ENCODE measurements at places on chromosomes 6 and 20.

DNA sequence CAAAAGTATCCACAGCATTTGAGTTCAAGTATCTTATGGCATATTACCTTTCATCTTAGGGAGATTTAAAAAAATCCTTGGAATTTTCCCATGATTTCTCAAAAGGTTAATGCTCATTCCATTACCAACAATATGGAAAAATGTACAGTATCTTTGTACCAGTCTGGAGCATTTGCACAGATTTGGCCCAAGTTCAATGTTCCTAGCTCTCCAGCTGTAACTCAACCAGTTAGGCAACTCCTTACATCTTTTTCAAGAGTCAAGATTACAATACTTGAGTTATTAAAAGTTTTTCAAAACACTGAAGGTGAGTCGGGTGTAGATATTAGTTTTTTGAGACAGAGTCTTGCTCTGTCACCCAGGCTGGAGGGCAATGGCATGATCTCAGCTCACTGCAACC is 1.0 kb downstream of the OR2J2 start:
- DNase-seq, result no peak

DNA sequence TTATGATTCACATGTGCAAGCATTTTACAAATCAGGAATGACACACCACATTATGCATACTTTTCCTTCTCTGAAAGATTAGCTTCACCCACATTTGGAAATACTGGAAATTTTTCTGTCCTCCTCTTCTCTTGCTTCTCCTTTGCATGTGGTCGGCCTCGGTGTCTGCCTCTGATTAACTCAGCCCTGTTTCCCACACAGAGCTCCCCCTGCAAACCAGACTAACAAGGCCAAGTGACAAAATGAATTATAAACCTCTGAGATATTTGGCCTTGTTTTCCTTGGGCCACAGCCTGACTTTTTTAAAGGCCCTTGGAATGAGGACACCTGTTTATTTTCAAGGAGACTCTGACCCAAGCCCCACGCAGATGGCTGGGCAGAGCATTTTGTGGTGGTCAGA is 9.0 kb upstream of the CCN6 start:
- DNase-seq, result peak; percentile 93

GRCh38 chr6:139944131-139944530 is 569.7 kb upstream of the CITED2 start:
- no peak for DNase-seq

- DNase-seq, result no peak
Observed at GRCh38 chr6:77446249-77446648, 17.0 kb downstream of the HTR1B start.

GRCh38 chr6:19524366-19525186 is 312.6 kb upstream of the ID4 start:
- DNase-seq, result no peak

DNA sequence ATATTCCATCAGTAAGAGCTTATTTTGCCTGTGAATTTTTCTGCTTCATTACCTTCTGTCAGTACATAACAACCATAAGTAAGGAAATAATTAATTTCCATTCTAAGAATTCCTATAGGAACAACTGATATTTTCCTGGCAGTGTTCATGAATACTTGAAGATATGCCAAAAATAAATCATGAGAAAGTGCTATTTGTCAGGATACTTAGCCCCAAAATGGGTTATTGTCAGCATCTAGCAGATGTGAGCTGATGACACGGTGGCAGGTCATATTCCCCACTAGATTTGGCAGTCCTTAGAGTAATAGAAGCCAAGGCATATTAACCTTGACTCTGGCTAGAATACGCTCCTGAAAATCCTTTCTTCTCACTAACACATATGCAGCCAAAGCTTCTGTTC is 43.2 kb upstream of the CRISP1 start:
- no peak for DNase-seq

DNA sequence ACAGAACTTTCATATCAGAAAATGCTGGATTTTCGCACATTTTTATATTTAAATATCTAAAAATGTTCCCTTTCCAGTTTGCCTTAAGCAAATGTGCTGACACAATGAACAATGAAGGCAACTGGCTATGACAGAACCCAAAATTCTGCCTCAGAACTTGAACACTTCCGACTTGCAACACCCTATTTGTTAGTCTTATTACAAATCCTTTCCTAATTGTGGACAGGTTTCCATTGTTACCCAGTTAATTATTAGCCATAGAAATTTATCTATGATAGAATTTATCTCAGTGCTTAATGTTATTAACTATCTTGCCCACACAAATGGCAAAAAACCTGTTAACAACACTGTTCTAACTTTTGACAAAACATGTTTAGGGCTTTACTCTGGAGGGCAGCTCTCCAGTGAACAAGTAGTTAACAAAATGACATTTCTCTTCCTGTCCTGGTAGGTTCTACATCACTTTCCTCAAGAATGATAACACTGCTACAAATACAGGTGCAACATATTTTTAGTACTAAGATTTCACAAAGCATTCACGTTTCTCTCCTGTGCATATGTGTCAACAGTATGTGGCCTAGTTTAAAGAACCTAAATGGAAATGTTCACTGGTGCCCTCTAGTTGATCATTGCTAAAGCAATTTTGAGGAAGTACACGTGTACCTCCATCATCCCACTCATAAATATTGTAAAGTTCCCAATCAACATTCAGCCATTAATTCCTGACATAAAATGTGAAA is 58.4 kb downstream of the HIVEP2 start:
- no peak for DNase-seq

- DNase-seq, result no peak
Observed at GRCh38 chr6:136956590-136957544, 34.8 kb downstream of the SLC35D3 start.

GRCh38 chr6:118963003-118963402 is 28.0 kb upstream of the MCM9 start:
- DNase-seq, result no peak

DNA sequence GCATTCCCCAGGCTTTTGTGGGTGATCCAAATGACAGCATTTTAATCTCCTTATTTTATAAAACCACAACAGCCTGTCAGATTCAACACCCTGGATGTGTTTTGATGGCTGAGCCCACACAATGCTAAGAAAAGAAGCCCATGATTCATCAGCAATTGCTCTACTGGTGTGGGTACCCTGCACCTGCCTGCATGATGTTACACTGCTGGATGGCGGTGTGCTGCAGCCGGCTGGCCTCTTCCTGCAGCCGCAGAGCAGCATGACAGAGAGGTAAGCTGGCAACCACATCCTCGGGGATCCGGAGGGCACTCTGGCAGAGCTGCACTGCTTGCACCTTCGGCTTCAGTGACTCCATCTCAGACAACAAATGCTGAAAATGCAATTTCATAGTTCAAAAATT is 327.5 kb downstream of the SYNE1 start:
- no peak for DNase-seq

DNA sequence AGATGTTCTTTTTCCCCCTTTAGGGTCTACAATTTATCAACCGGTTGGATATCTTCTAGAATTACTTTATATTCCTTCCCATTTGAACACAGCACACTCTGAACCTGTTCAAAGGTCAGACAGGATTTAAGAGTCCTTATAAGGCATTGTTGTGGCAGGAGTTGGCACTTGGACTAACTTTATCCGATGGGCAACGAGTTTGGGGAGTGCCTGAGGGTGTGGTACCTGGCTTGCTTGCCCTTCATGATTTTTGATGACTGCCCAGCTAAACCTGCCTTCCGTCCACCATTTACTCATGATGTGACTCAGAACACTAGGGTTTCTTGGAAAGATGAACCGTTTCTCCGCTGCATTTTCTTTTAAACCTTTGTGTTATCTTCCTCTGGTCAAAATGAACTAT is 285.2 kb downstream of the FOXC1 start:
- DNase-seq, result no peak

- DNase-seq, result peak; percentile 29
Observed at GRCh38 chr6:41286544-41287346, at the start of gene TREM1. TREM1 (minus strand) TSS chr6:41286682; CDS start chr6:41286655, 27 bp downstream.

DNA sequence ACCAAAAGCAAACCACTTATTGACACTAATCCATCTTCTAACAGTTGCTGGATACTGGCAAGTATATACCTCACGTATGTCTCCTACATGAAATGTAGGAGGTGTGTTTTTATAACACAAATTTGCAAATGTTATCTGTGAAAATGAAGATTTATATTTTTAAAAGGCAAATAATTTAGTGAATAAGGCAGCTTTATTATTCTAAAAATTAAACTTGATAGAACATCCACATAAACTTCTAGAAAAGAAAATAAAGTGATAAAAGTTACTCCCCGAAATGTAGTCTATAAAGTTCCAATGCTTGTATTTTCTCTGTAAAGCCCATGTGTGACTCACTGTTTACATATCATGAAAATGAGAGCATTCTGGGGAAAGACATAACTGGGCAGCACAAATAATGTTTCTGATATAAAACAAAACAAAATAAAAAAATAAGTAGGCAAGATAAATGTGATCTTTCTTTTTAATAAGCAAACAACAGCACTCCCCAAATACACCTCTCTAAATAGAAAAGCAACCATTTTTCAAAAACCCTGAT is 84.4 kb downstream of the MAP7 start:
- no peak for DNase-seq

- DNase-seq, result no peak
Observed at GRCh38 chr20:46334303-46334904, 26.1 kb upstream of the CDH22 start.

DNA sequence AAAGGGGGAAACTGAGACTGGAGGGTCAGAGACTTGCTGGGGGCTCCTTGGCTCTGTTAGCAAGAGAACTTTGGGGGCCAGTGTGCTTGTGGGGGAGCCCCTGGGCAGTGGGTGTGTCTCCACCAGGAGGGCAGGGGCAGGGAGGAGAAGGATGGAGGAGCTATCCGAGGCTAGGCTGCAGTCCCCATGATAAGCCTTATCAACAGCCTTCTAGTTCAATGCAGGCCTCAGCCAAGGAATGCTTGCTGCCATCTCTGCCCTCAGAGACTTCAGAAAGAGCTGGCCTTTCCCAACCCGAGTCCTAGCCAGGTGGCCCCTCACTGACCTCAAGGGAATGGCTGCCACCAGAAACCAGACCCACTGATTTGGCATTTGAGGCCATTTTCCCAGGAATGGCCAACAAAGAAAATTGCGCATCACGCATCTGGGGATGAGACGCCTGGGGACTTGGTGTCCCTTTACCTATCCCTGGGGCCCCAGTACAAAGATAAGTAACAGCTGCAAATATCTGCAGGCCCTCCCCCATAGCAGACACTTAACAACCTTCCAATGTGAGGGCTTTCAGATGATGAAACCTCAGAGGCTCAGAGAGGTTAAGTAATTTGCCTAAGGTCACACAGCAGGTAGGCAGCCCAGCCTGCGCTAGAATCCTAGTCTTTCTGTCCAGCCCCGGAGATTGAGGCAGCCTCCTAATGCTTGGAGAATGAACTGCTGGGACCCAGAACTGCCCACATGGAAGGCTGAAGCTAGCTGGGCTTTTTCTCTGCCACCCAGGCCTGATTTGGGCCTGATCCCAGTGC is 4.9 kb downstream of the TGM2 start:
- no peak for DNase-seq

- DNase-seq, result no peak
Observed at GRCh38 chr6:162854228-162854627, 126.5 kb downstream of the PACRG start.

DNA sequence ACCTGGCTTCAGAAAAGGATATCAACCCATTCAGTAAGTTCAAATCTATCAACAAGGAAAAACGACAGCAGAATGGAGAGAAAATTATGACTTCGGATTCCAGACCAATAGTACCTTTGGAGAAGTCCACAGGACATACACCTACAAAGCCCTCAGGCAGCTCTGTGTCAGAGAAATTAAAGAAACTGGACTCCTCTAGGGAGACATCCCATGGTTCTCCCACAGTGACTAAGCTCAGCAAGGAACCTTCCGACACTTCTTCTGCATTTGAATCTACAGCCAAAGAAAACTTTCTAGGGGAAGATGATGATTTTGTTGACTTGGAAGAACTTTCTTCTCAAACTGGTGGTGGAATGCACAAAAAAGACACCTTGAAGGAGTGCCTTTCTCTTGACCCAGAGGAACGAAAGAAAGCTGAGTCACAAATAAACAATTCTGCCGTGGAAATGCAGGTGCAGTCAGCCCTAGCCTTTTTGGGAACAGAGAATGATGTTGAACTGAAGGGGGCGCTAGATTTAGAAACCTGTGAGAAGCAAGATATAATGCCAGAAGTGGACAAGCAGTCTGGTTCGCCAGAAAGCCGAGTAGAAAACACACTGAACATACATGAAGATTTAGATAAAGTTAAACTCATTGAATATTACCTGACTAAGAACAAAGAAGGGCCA is 67.4 kb upstream of the HINT3 start:
- no peak for DNase-seq

DNA sequence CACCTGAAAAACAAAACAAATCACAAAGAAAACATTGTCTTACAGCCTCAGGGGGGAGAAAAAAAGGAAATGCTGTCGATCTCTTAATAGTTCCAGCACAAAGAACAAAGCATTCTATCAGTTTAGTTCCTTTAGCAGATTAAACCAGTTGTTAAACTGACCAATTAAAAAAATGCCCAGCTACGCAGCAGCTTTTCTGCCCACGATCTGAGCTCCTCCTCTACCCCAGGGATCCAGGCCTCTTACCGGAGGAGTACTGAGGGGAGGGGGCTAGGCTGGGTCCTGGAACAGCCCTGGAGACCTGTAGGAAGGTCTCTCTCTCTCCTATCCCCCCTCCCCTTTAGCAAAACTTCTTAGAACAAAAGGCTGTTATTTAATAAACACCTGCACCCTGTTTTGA is 13.4 kb downstream of the PTK7 start:
- DNase-seq, result no peak

DNA sequence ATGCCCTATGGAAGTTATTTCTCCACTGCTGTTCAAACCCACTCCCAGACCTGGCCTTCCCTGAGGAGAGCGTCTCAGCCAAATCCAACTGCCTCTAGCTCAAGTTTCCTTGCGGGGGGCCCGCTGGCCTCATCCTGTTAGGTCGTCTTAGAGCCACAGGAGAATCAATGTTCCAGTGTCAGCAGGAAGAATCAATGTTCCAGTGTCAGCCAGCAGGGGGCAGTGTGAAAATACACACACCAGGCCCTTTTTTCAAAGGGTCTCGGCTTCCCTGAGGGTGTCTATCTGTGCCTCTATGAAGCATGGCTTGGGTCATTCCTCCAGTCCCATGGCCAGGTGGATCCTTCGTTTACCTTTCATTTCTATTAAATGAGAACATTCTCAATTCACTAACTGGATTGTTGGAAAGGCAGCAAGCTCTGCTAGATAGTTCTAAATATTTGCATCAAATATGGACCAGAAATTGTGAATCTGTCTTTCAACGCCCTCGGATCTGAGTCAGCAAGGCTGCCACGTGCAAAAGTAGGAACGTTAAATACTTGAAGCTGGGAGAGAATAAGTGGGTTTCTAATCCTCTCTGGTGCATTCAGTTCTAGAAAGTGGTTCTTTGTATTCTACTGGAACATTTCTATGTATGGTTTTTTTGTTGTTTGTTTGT is 19.2 kb downstream of the PRND start:
- no peak for DNase-seq

DNA sequence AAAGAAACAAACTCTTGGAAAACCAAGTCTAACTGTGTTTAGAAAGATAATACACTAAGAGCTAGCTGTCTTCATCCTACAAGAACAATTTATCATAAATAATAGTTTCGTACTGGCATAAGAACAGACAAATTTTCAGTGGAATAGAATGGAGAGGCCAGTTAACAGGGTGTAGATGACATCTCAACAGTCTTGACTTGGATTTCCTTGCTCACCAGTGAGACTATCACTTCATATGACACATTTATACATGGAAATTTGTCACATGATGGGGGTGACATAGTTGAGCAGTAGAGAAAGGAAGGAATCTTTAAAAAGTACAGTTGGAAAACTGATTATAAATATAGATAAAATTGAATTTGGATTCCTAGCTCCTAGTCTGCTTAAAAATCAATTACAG is 35.6 kb downstream of the TNFAIP3 start:
- DNase-seq, result no peak

Data from AG09309 (cell line).